ENCODE measurements at places on chromosomes 11 and 22.

DNA sequence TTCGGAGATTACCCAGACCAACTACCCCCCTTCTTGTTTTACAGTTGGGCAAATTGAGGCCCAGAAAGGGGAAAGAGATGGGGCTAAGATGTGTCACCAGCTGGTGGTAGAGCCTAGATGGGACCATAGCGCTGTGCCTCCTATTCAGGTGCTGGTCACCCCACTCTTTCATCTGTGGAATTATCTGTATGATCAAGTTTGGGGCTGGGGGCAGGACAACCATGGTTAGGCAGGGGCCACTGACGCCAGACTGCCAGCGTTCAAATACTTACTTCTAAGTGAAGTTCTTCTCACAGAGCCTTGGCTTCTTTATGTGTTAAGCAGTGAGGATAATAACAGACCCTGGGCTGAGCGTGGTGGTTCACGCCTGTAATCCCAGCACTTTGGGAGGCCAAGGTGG lies 55.9 kb downstream of the IGLL1 start:
- DNase-seq = no peak

- DNase-seq = no peak
Observed at GRCh38 chr22:22666307-22667091, 22.1 kb downstream of the GGTLC2 start.

- DNase-seq = no peak
Observed at GRCh38 chr11:120632579-120632978, 121.0 kb downstream of the GRIK4 start.

GRCh38 chr11:134686460-134687061 lies 274.5 kb upstream of the B3GAT1 start:
- no peak for DNase-seq

GRCh38 chr11:56923116-56923515 lies 65.6 kb upstream of the OR5AK2 start:
- no peak for DNase-seq

DNA sequence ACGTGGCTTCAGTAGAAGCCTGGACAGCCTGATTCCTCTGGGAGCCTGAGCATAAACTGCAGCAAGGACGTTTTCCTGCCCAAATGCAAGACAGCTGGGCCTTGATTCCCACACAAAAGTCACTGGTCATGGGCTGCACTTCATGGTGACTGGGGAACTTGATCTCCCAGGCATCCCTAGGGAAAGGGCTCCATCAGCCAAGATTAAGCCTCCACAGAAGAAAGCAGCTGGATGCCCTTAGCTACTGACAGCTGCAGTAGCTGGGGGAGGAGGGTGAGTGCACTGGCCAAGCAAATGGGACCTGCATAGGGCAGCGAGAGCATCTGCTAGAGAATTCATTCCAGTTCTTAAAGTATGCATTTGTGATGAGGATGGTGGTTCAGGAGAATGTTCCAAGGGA lies 267.4 kb upstream of the ISX start:
- no peak for DNase-seq

DNA sequence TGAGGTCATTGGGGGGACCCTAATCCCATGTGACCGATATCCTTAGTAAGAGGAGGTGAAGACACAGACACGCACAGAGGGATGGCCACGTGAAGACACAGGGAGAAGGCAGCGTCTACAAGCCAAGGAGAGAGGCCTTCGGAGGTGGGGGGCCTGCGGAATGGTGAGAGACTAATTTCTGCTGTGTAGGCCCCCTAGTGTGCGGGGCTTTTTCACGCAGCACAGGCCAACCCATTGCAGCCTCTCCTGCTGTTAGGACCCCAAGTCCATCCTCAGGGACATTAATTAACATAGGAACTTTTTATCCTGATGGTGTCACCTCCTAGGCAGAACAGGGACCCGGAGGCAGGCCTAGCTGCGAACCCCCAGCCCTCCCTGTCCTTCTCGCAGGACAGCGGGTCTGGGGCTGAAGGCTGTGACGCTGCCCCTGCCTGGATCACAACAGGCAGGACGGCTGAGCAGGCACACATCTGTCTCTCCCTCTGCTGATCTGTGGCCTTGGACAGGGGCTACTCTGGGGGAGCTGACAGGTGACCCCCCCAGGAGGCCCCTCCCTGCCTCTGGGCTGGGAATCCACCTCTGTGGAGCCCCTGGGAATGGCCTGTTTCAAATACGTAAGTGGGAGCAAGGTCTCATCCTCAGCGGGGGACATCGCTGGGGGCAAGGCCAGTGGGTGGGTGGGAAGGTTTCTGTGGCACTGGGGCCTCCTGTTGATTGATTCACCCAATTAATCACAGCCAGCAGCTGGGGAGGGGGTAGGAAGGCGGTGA lies 7.9 kb downstream of the ASCL2 start:
- no peak for DNase-seq

All from stimulated activated CD4-positive, alpha-beta T cell treated with anti-CD3 and anti-CD28 coated beads, Interleukin-15, amount 100 ng/mL, for 1 hour (primary cell).